ENCODE measurements at places on chromosomes 7 and 10.

- no peak for DNase-seq
Measured at GRCh38 chr7:157903710-157904109, 566.9 kb downstream of the DNAJB6 start.

GRCh38 chr7:83410989-83411591 lies 237.8 kb downstream of the SEMA3E start:
- DNase-seq: no peak

GRCh38 chr10:24887855-24888231 lies 64.6 kb downstream of the PRTFDC1 start:
- DNase-seq: no peak

GRCh38 chr10:89371079-89371478 lies 6.8 kb upstream of the IFIT1B start:
- no peak for DNase-seq

GRCh38 chr10:124827474-124827873 lies 25.9 kb downstream of the ABRAXAS2 start:
- DNase-seq: no peak

DNA sequence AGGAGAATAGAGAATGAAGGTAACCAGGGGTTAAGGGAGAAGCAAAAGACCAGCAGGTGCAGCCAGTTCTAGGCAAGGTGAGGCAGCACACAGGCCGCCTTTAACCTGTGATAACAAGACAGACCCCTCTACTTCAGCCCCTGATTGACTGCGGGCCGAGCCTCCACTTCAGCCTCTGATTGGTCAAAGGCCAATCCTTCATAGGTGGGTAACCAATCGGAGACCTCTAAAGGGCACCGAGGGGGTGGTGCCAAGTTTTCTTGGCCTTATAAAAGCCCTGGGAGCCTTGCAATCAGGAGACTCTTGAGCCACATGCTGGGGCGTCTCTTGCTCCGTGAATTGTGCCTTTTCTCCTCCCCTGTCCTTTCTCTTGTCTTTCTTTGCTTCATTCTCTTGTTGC lies 98.8 kb downstream of the ELFN1 start:
- no peak for DNase-seq

DNA sequence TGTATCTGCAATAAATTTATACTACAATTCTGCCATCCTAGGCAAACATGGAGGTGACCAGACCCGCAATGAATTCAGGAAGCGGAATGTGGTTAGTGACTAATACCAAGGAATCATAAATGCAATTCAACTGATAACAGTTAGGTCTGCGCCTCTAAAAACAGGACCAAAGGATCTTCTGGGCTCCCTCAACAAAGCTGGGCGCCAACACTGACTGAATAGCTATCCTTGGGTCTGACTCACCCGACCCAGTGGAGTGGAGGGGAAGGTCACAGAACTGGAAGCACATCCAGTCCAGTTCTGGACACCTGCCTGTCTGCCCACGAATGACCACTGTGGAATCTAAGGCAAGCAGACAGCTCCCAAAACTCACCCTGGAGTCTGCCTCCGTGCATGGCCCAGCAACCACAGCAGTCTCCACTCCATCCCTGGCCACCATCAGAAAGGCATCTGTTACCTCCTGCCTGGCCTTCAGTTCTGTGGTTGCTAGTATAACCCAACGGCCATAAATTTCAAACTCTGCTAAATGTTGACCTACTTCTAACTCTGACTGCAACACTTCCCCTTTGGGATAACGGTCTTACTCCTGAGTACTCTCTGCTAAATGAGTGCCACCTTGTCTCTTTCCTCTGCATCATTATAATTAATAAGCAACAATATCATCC lies 43.0 kb upstream of the DLX6 start:
- no peak for DNase-seq

- DNase-seq: no peak
Measured at GRCh38 chr10:78853864-78854263, 214.9 kb upstream of the ZMIZ1 start.

GRCh38 chr10:21888959-21889358 lies 114.6 kb downstream of the DNAJC1 start:
- no peak for DNase-seq

DNA sequence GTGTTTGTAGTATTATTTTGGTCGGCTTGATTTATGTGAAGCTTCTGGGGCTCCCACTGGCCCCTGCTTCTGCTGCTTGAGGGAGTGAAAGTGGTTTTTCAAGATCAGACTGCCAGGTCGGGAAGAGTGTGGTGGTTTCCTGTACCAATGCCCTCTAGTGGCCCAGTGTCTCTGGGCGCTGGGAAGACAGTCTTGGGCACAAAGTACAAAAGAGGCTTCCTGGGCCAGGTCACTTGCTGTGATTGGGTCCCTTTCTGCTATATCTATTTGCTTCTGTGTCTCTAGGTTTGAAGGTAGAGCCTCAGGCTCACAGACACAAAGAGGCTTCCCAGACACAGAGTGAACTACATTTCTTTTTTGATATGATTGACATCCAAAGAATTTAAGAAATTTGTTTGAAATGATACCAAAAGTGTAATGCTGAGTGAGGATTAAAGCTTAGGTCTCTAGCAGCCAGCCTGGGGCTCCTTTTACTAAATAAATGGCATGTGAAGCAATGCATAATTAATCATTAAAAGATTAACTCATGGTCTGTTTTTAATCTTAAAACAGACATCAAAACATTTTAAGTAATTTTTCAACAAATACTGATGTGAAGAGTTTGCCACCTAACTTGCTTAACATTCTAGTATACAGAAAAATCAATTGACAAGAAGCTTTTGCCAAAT lies 36.3 kb downstream of the ABCB1 start:
- DNase-seq: no peak

GRCh38 chr10:77622889-77623291 lies 14.7 kb downstream of the KCNMA1 start:
- DNase-seq: no peak

DNA sequence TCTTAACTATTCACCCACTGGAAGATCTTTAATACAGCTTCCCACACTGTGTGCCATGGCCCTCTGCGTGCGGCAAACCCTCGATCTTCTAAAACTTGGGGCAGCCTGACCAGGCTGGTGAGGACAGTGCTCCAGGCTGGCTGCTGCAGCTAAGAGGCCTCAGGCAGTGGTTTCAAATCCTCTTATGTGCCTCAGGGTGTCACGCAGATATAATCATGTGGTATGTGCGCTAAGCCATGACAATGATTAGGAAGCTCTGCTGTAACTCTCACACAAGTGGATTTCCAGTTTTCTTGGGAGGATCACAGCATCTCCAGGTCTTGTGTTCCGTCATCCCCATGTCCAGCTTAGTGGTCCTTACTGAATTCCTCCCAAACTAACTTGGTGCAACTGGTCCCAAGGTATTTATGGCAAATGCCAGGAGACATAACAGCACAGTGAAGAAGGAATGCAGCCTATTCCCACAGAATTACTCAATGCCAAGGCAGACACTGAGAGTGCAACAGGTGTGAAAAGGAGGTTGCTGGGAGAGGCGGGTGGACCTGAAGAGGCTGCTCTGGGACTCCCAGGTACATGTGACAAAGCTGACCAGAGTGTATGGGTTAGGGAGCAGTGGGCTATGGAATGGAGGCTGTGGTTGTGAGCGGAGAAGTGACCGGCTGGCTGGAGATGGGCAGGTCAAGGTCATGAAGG lies 2.3 kb downstream of the HPS1 start:
- no peak for DNase-seq

GRCh38 chr7:93817526-93817925 lies 73.0 kb downstream of the TFPI2 start:
- no peak for DNase-seq

DNA sequence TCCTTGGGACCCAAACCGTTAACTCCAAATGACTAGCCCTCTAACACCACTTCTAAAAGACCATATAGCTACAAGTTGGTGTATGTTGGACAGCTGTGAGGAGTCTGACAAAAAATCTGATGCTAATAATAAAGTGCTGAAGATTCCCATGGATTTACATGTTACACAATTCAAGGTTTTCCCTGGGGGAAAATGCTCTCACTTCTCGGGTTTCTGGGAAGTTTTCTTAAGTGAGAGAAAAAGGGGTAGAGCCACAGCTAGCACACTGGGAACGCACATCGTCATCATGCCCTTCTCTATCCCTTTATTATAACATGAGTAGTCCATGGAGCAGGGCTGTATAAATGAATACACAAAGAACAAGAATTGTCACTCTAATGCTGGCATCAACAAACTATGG lies 162.1 kb downstream of the CHCHD3 start:
- DNase-seq: no peak

DNA sequence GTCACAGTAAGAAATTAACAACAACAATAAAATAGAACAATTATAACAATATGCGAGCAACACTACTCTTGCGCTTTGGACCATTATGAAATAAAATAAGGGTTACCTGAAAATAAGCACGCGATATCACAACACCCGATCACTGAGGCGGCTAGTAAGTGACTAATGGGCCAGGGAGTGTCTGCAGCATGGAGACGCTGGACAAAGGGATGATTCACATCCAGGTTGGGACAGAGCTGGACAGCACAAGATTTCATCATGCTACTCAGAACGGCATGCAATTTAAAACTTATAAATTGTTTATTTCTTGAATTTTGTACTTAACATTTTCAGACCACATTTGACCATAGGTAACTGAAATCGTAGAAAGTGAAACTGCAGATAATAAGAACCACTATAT lies 15.6 kb downstream of the HIBADH start:
- no peak for DNase-seq

DNA sequence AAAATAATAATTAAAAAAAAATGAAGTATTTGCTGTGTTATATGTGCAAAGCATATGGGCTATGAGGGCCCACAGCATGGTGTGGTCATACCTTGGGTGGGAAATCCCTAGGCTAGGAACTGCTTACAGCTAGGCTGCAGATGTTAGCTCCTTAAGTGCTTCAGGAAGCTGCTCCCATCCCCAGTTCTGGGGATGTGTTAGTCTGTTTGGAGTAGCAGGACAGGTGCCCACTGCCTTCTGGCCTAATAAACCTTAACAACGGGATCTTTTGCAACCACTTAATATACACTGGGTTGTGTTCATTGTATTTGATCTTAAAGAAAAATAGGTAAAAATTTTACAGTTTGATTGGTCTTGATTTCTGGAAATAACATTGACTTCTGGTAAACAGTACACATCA lies 46.3 kb downstream of the HK1 start:
- DNase-seq: no peak

DNA sequence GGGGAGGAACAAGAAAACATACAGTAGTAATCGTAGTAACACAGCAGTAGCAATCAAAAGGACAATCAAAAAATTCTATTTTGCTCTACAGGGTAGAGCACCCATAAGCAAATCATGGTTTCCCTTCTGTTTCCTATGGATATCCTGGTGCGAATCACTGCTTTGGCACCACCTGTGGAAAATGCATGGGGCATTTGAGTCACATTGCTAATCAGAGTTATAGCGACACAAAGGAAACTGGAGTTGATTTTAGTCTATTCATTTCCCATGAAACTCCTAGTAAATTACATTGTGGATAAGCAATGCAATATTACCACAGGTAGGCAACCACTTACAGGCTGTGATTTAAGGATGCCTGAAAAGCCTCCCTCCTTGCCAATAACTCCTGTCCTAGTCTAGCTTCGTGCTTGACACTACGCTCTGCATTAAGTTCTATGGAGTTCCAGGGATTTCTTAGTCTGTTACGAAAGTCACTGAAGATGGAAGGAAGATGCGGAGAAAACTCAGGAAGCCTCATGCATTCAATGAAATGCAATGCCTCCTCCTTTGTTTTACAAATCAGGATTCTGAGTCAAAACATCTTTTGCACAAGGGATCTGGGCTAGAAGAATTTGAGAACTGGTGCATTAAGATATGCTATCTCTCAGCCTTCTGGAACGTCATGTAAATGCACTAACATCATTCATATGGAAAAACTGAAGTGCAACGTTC lies 188.4 kb downstream of the DGKI start:
- no peak for DNase-seq

GRCh38 chr7:132333301-132333700 lies 243.0 kb downstream of the PLXNA4 start:
- DNase-seq: no peak

- DNase-seq: no peak
Measured at GRCh38 chr10:92119340-92119739, 171.5 kb downstream of the CPEB3 start.

DNA sequence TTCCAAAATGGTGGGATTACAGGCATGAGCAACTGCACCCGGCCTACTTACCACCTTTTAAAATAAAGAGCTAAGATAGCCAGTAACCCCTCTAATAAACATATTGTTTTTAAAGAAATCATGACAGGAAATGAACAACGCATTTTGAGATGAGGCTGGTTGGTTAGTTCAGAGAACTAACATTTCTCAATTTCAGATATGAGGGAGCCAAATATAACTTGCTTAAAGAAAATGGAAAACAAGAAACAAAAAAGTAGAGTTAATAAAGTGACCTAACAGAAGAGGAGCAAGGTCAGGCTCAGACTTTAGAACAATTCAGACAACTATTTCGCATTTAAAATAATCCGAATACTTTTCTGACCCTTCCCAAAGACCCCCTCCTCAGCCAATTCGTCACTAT lies 254.9 kb upstream of the PHF14 start:
- DNase-seq: no peak

DNA sequence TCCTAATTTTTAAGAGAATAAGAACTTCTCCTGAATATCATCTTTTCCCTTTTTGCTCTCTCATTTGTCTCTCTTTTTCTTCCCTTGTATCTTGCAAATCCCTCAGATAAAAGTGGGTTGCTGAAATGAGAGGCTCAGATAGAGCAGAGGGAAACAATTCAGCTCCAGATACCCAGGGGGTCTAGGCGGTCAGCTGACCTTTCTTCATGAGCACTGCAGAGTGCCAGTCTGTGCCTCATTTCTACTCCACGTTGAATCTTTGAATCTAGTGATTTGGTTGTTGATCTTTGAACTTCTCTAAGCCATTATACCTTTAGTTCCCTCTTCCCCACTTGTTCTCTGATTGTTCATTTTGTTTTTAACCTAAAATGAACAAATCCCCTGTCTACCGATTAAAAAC lies 572.6 kb downstream of the PTPRN2 start:
- DNase-seq: no peak

- no peak for DNase-seq
Measured at GRCh38 chr7:1700536-1701333, 30.7 kb downstream of the ELFN1 start.

- DNase-seq: no peak
Measured at GRCh38 chr7:28026237-28026636, 154.4 kb downstream of the JAZF1 start.

DNA sequence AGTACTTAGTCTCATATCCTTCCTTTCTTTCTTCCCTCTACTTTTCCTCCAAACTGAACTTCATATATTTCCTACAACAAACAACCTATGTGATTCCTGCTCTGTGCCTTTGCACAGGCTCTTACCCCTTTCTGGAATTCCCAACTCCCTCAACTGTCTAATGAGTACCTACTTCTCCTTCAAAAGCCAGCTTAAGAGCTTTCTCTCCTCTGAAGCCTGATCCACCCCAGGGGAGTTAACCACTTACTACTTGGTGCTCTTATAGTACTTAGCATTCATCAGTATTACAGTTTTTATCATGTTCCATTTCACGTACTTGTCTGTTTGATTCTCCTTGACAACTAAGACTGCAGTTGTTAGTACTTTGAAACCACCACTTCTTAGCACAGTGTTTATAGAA lies 246.1 kb downstream of the LRRTM3 start:
- no peak for DNase-seq

Data from activated CD4-positive, CD25-positive, alpha-beta regulatory T cell treated with anti-CD3 and anti-CD28 coated beads, Interleukin-2, amount 50 U/mL, for 16 hours (primary cell).